H1 (cell line): ENCODE measurements at places on chromosomes 1 and 21. TPM values are rescaled to one million over a fixed set of nuclear protein-coding genes. Genes with fewer than 3 reads are reported as not detected.

CHML gene
- 72.5 and 82.4 TPM in 2 replicates for total RNA-seq

ZBED6 gene
- 24.1 and 25.9 TPM in 2 replicates for total RNA-seq

MANEAL gene
- 4.2 and 4.8 TPM in 2 replicates for total RNA-seq

ZNF593OS gene
- not detected in 2 replicates for total RNA-seq

PIK3R3 gene
- 13.5 and 13.6 TPM in 2 replicates for total RNA-seq

LRRC53 gene
- not detected in 2 replicates for total RNA-seq

KCNJ9 gene
- total RNA-seq, result 0.08 and 0.13 TPM in 2 replicates

- no peak for DNase-seq
- no peaks in the 10 kb centered on the region for H3K4me1 ChIP-seq
- no peak overlapping the region for H3K27ac ChIP-seq
- H3K36me3 ChIP-seq, result no peaks in the 10 kb centered on the region; the same call in 1 of the 2 replicates
- H3K27me3 ChIP-seq, result no peaks in the 10 kb centered on the region
- H3K4me3 ChIP-seq, result no peak overlapping the region
Measured at GRCh38 chr1:227273557-227273956, 44.7 kb downstream of the CDC42BPA start.

DNA sequence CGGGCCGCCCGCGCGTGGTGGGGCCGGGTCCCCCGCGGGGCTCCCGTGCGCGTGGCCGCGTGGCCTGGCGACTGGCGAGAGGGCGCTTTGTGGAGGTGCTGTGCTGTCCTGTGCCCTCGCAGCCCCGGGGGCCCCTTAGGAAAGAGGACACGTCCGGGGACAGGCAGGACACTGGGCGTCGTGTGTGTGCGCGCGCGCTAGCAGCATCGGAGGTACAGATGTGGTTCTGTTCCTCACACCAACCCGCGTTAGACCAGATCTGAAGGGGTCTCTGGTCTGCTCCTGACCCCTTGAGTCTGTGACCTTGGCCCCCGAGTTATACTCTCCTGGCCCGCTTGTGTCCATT is 489 bp downstream of the ACTN2 start:
- DNase-seq, result no peak
- no peaks in the 10 kb centered on the region for H3K36me3 ChIP-seq
- H3K27ac ChIP-seq, result no peak overlapping the region
- H3K27me3 ChIP-seq, result peaks cover 4% of the 10 kb centered on the region
- no peaks in the 10 kb centered on the region; the same call in 1 of the 2 replicates for H3K4me1 ChIP-seq

DNA sequence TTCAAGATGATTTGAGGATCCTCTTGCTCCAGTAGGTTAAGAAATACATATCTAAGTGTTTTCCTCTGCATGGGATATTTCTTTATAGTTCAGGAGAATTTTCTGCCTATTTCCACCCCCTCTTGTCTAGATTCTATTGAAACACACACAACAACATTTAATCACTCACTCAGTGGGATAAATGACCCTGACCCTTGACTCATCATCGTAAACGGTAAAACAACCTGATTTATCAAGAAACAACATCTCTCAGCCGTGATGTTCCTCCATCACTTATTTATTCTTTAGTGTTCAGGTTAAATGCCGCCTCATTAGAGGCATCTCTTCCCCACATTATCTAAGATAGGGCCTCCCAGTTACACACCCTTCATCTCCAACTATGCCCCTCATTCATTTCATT is 208.7 kb upstream of the FMN2 start:
- H3K4me3 ChIP-seq, result no peak overlapping the region
- DNase-seq, result no peak
- H3K27ac ChIP-seq, result no peak overlapping the region
- H3K27me3 ChIP-seq, result no peaks in the 10 kb centered on the region

GRCh38 chr1:154270833-154271232 is 1.6 kb upstream of the HAX1 start:
- H3K27me3 ChIP-seq, result no peaks in the 10 kb centered on the region
- peaks cover 5% of the 10 kb centered on the region; the same call in 1 of the 2 replicates for H3K4me1 ChIP-seq
- DNase-seq, result no peak
- no peak overlapping the region for H3K4me3 ChIP-seq
- no peak overlapping the region for H3K27ac ChIP-seq

- H3K4me1 ChIP-seq, result no peaks in the 10 kb centered on the region
- H3K27ac ChIP-seq, result no peak overlapping the region
- DNase-seq, result no peak
- H3K36me3 ChIP-seq, result no peaks in the 10 kb centered on the region
Measured at GRCh38 chr1:24968941-24969585, 39.0 kb upstream of the RUNX3 start.

DNA sequence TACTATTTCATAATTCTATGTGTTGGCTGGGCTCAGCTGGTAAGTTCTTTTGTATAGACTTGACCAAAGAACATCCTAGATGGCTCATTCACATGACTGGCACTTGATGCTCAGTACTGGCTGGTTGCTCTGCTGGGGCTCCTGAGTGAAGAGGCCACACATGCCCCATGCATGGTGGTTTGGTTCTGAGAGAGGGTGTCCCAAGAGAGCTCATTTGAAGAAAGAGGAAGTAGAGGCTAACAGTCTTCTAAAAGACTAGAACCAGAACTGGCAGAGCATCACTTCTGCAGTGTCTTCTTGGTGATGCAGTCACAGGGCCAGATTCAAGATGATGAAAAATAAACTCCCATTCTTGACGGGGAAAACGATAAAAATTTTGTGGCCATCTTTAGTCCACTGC is 5.2 kb upstream of the BACH1 start:
- H3K27me3 ChIP-seq, result no peaks in the 10 kb centered on the region
- no peaks in the 10 kb centered on the region for H3K36me3 ChIP-seq
- H3K4me3 ChIP-seq, result no peak overlapping the region
- no peak for DNase-seq
- H3K4me1 ChIP-seq, result peaks cover 3% of the 10 kb centered on the region; the same call in 1 of the 2 replicates
- H3K27ac ChIP-seq, result no peak overlapping the region

DNA sequence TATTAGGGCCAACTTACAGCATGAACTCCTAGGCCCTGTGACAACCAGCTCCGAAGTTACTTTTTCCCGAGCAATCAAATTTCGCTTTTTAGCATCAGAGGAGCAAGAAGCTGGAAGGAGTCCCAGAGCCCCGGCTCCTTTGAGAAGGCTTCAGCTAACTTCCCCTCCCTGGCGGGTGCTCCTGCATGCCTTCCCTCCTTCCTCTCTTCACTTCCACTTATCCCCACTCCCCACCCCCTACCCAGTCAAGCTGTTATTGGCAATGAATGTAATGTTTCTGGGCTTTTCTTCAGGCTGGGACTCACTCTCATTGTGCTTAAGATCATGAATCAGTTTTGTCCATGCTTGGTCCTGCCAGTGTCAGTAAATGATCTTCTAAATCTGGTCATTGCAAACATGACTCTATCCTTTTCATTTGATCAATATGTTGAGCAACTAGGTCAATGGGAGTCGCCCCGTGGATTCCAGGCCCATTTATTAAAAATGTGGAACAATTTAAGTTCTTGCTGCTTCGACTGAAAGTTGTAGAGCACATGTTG is 94.5 kb upstream of the TSPAN2 start:
- DNase-seq, result no peak
- no peaks in the 10 kb centered on the region for H3K36me3 ChIP-seq
- no peak overlapping the region for H3K4me3 ChIP-seq
- no peaks in the 10 kb centered on the region for H3K4me1 ChIP-seq
- no peaks in the 10 kb centered on the region for H3K27me3 ChIP-seq

GRCh38 chr1:46599059-46599970 is 4.8 kb downstream of the MKNK1 start:
- H3K4me1 ChIP-seq, result no peaks in the 10 kb centered on the region
- no peaks in the 10 kb centered on the region for H3K36me3 ChIP-seq
- no peak overlapping the region for H3K4me3 ChIP-seq

DNA sequence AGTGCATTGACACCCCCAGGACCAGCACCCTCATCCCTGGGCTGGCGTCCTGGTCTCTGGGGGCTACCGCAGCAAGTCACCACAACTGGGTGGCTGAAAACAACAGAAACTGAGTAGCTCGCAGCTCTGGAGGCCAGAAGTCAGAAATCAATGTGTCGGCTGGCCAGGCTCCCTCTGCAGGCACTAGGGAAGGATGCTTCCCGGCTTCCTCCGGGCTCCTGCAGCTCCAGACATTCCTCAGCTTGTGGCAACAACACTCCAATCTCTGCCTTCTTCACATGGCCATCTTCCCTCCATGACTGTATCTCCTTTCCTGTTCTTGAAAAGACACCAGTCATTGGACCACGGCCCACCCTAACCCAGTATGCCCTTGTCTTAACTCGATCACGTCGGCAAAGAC is 224.2 kb downstream of the NPHP4 start:
- no peaks in the 10 kb centered on the region for H3K36me3 ChIP-seq
- DNase-seq, result no peak
- peaks cover 26% of the 10 kb centered on the region for H3K4me1 ChIP-seq
- H3K27ac ChIP-seq, result peak overlapping the region; percentile 51; the same call in 1 of the 2 replicates
- no peak overlapping the region for H3K4me3 ChIP-seq
- no peaks in the 10 kb centered on the region for H3K27me3 ChIP-seq

GRCh38 chr1:106688446-106688845 is 368.0 kb upstream of the PRMT6 start:
- H3K4me3 ChIP-seq, result no peak overlapping the region
- DNase-seq, result no peak
- no peaks in the 10 kb centered on the region for H3K4me1 ChIP-seq
- H3K27me3 ChIP-seq, result no peaks in the 10 kb centered on the region
- no peak overlapping the region for H3K27ac ChIP-seq

DNA sequence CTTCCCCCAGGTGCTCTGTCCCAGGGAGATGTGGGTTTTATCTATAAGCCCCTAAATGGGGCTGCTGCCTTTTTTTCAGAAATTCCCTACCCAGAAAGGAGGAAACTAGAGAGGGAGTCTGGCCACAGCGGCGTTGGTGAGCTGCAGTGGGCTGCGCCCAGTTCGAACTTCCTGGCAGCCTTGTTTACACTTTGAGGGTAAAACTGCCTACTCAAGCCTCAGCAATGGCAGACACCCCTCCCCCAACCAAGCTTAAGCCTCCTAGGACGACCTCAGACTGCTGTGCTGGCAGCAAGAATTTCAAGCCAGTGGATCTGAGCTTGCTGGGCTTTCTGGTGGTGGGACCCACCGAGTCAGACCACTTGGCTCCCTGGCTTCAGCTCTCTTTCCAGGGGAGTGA is 46.2 kb upstream of the PAPPA2 start:
- no peaks in the 10 kb centered on the region for H3K27me3 ChIP-seq
- no peak for DNase-seq
- H3K36me3 ChIP-seq, result no peaks in the 10 kb centered on the region
- H3K4me3 ChIP-seq, result no peak overlapping the region
- H3K27ac ChIP-seq, result no peak overlapping the region
- 0 out of 2 replicates have a peak, but pooled peaks cover 3% of the 10 kb centered on the region for H3K4me1 ChIP-seq

DNA sequence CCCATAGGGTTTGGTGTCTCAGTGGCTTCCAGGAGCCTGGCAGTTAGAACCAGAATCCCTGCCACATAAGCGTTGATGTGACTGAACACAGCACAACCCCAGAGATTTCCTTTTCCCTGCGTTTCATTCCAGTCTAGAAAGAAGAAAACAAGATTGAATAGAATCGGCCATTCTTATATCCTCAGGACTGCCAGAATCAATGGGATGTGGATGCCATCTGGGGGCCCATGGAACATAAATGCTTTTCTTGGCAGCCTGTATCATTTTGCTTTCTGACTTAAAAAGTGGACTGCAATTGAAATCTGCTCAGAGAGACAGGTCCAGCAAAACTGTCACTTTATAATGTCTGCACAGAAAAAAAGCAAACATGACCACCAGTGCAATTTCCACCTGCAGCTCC is 80.3 kb downstream of the DISC1 start:
- H3K4me1 ChIP-seq, result no peaks in the 10 kb centered on the region
- H3K36me3 ChIP-seq, result no peaks in the 10 kb centered on the region
- H3K27ac ChIP-seq, result no peak overlapping the region

DNA sequence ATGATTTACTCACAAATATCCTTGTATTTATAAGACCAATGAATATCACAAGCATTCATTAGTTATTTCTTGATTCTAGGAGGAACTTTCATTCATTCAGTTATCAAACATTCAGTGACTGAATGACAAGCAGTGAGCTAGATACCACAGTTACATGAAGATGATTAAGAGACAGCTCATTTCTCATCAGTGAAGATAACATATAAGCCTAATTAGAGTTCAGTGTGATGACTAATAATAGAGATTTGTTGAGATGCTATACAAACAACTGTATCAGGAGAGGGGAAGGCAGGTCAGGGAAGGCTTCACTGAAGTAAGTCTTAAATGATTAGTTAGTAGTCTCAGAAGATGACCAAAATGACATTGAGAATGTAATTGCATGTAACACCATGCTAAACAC is 14.6 kb upstream of the C1orf105 start:
- H3K4me1 ChIP-seq, result no peaks in the 10 kb centered on the region
- no peak overlapping the region for H3K27ac ChIP-seq
- H3K4me3 ChIP-seq, result no peak overlapping the region
- H3K36me3 ChIP-seq, result no peaks in the 10 kb centered on the region
- DNase-seq, result no peak
